CD4-positive, alpha-beta T cell treated with Interleukin-4 for 4 hours (primary cell): ENCODE measurements at places on chromosomes 6 and 20.

DNA sequence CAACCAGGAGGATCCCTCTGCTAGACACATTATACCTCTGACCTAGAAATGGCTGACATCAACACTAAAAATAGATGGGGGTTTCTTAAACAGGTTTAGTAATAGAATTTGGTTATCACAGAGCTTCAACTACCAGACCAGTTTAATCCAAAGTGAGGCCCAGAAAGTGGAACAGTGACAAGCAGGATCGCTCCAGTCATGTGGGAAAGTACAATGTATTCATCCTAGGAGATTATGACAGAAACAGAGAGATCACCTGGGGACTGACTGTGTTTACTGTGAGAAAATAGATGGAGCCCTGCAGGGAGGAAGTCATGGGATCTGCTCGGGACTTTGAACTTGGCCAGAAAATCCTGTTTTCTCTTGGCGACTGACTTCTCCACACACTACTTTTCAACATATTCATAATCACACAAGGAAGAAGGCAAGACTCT is 238.7 kb upstream of the SOX4 start:
- no peak for DNase-seq

- DNase-seq, result no peak
Observed at GRCh38 chr6:37570482-37571133, 70.9 kb upstream of the CCDC167 start.

DNA sequence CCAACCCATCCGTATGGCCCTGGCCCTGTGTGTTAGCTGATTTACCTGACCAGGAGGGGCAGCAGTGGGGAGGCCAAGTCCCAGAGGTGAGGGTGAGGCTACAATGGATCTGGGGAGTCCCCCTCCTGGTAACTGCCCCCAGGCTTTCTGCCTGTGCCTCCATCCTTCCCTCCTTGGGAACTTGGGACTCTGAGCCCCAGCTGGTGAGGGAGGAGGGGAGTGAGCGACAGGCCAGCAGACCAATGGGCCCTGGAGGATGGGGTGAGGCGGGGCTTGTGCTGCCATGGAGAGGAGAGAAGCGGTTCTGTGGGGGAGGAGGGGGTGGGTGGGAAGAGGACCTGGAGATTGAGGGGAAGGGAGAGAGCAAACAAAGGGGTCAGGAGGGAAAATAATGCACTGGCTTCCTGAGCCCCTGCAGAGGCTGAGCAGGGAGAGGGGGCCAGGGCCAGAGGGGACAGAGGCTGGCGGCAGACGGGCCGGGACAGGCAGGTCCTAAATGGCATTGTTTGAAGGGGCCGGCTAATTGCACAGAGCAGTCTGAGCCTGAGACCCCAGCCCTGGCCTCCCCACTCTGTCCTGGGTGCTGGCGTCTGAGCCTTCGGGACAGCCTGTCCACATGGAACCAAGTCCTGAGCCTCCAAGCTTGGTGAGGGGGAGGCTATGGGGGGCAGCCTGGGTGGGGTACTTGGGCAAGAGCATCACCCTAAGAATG is 17.5 kb downstream of the DNMT3B start:
- DNase-seq, result no peak

DNA sequence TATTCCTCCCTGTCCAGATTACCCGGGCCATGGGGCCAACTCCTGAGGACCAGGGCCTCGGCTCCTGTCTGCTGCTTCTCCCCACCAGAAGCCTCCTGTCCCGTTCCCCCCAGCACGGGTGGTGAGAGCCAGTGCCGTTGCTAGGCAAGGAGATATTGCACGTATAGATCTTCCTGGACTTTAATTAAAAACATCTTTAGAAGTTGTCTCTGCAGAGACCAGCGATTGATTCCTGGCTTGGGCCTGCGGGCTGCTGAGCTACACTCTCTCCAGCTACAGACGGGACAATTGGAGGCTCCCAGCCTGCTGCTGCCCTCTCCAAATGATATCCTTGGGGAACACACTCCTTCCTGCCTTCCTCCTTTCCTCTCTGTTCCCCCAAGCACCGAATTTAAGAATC is 74.6 kb downstream of the CDH22 start:
- no peak for DNase-seq

DNA sequence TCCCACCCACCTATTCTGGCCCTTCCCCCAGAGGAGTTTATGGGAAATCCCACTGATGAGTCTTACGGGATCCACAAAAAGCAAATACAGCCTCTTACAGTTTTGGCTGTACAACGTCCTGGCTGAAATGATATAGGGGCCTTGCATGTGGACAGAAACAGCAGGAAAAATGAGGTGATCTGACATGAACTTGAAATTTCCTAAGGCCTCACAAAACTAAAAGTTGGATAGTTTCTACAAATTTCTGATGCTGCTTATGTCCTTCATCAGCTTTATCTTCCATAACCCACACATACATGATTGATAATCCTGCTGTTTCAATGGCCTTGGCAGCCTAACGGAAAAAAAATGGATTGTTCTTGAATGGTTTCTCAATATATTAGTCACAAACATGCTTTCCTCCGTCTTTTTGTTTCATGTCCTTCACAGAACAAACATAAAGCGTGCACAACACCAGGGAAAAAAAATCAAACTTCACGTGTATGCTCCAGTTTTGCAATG is 118.8 kb downstream of the BMP5 start:
- no peak for DNase-seq

GRCh38 chr6:79818471-79818870 is 128.9 kb downstream of the ELOVL4 start:
- DNase-seq, result no peak

DNA sequence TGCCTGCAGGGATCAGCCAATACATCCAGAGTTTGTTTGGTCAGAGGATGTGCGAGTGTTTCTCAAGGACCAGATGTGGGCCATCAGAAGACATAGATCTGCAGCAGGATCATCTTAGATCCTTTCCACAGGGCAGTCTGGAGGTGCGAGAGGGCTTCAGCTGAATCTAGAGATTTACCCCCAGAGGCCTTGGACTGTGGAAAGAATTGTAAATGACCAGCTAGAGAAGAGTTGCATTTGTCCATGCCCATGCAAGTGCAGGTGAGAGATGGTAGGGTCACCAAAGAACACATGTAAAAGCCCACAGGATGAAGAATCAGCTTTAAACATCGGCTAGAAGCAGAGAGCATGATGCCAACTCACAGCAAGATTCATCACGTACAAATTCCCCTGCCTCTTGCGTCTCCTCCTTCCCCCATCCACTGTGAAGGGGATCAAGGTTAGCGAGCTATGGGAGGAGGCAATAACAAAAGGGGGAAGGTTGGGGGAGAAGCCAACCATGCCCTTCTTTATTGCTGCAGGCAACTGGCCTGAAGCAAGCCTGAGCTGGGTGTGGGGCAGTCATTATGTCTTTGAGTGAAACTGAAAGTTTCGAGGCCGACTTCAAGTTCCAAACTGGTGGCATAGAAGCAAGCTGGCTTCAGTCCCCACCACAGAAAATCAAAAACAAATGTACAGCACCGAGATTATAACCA is 83.5 kb downstream of the SCML4 start:
- DNase-seq, result no peak
